Aorta (tissue), 5 donors: ENCODE measurements at places on chromosomes 4 and X. TPM values are rescaled to one million over a fixed set of nuclear protein-coding genes. Genes with fewer than 3 reads are reported as not detected.

Gene UNC5C
- 11.2 TPM for total RNA-seq

Gene GAB1
- 107 TPM for total RNA-seq

Gene RASSF6
- not detected for total RNA-seq

Gene UBE2K
- 59.5 TPM for total RNA-seq

Gene ADH4
- total RNA-seq = not detected

Gene MAML3
- total RNA-seq = 10.5 TPM

Gene NPY2R
- 0.09 TPM for total RNA-seq

Gene IL3RA
- 21.9 TPM for total RNA-seq

Gene CFI
- total RNA-seq = 33.7 TPM

Gene TLR6
- total RNA-seq = 5.8 TPM

Gene PLXNA3
- total RNA-seq = 79.1 TPM

Gene FGFR3
- total RNA-seq = 4.0 TPM

Gene ADRA2C
- 72.2 TPM for total RNA-seq

Gene FAT1
- total RNA-seq = 95.3 TPM

Gene NCAPG
- 0.78 TPM for total RNA-seq
